NCI-H1105 treated with DMSO at 0.1 percent for 48 hours (cell line): ENCODE measurements at places on chromosomes 5 and 9.
A peak's percentile ranks its signal among the peaks of the same experiment; 100 is the strongest.

DNA sequence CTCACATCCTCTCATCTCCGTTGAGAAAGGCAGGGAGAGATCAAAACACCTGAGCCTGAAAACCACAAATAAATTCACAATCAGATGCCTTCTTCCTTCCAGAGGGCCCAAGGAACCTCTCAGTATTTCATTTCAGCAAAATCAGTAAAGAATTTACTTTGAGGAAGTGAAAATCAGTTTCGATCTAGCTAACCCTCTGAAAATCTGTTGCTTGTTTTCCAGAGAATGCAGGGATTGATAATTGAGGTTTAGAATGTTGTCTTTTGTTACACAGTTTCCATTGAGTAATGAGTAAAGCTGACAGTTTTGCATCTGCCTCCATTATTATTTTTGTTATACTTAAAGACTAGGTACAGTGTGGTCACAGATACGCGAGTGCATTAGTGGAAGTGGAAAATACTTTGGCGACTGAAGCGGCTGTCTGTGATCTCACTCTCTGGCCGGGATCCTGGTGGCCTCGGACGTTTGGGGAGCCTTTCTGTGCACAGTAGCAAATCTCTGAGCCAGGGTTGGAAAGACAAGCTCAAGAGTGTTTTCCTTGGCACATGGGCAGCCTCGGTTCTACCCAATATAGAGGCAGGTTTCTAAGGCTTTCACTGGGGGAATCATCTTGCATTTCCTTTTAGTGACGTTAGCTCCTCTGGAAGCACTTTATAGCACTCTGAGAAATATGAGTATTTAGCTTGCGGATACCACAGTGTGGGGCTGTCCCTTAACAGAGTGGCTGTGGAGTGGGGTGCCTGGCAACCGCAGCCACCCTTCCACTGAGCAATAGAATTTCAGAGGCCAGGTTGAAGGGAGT, 32.2 kb upstream of the ANGPTL2 start:
- DNase-seq: no peak

DNA sequence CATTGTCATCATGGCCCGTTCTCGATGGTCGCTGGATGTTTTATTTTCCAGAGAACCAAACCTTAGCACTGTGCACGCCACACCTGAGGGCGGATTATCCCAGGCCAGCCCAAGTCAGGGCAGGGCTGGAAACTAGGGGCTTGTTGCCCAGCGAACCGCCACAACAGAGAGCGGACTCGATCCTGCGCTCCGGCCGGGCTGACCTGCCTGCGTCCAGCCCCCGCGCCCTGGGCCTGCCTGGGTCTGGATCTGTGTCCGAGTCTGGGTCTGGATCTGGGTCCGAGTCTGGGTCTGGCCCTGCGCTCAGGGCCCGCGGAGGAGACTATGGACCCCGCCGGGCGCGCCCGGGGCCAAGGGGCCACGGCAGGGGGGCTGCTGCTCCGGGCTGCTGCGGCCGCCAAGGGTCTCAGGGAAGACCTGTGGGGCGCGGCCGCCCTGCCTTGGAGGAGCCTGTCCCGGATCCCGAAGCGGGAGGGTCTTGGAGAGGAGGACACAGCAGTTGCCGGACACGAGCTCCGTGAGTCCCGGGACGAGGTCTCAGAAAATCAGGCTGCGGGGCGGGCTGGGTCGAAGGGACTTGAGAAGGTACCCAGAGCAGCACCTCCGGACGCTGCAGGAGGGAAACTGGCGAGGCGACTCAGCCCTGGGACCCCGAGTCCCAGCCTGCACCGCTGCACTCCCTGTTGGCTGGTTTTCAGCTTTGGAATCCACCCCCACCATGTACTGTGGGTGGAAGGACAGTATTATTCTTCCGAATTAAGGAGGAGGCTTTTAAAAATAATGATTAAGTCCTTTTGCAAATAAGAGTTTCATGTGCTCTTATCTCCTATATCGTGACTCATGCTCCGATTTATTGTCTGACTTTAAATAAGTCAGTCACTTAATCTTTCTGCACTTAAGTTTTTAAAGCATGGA, at the start of gene ANKDD1B:
ANKDD1B (plus strand) TSS at position 143 of the 915 bp plus-strand sequence; CDS start at position 325, 182 bp downstream.
- no peak for DNase-seq

DNA sequence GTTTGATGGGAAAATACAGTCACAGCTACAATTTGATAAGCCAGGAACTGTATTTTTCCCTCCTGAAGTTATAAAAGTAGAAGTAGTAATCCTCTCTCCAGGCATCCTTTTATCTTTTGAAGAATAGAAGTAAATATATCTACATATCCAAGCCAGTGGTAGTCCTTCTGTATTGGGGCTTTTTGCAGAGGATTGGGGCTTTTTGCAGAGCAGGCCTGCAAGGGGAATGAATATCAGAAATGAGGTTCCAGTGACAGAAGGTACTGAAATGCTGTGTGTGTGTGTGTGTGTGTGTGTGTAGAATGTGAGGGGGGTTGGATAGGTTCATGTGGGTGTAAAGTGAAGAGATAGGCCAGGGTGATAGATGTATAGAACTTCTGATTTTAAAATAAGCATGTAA, 127.4 kb downstream of the COMMD10 start:
- no peak for DNase-seq

- no peak for DNase-seq
Observed at GRCh38 chr9:129864991-129865647, 29.9 kb downstream of the USP20 start.

- no peak for DNase-seq
Observed at GRCh38 chr9:734831-735511, 106.5 kb upstream of the DMRT1 start.

DNA sequence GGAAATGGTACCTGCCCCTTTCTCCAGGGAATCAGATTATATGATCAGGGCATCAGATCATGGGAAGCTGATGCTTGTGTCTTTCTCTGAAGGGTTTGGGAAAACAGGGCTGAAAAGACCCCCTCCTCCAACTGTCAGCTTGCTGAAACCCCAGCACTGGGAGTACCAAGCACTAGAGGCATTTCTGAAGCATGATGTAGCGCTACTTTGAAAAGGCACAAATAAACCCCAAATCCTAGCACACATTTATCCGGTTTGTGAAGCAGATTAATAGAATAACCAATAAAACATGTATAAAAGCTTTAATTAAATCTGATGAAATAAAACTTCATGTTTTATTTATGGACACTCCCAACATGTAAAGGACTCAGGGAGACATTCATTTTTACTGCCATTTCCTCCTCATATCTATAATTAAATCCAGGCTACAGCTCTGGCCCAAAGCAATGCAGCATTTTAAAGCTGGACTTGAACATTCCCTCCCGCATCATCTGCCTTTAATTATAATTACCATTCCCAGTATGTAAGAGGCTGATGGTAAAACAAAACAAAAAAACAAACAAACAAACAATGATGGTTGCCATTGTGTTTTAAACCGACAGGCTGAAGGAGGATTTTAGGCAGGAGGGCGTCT, 298.2 kb upstream of the RFX3 start:
- DNase-seq: no peak

DNA sequence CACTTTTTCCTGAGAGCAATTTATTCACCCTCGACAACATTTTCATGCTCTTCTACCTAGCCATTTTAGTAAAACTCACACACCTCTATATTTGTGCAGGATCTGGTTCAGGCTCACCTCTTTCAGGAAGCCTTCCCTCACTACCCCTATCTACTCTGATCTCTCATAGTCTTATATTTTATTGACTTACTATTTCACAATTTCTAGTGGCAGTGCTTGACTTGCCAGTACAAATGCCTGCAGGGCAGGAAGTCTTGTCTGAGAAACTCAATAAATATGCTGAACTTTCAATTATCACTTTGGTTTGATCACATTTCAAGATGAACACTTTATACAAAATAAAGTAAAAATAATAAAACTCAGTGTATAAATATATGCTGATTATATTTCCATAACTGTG, 226.8 kb downstream of the CETN3 start:
- DNase-seq: no peak

GRCh38 chr5:57986761-57987341, 473.0 kb downstream of the PLK2 start:
- no peak for DNase-seq

DNA sequence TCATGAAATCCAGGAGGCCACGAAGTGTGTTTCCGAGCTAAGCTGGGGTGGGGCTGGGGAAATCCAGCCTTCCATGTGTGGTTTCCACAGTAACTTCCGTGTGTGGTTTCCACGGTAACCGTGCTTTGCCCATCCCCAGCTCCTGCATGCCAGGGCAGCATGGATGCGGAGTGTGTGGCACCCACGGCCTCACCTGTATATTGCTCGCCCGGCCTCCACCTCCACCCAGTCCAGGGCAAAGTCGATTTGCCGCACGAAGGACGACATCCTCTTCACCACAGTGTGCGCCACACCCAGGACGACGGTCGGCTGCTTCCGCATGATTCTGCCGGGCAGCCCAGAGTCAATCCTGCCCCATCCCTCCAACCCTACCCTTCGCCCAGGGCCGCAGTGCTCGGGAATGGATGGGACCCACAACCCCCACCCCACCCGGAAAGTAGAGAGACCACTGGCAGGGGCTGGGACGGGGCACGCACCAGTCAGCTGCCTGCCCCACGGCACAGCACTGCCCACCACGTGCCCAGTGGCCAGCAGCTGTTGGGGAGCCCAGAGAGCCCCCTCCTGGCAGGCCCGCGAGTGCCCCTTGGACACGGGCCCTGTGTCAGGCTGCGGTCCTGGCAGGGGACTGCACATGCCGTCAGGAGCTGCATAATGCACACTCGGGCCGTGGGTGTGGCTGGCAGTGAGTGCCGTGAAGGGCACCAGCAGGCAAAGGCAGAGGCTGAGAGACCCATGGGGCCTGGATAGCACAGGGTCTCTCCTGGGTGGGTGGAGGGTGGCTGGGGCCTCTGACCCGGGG, 39.0 kb upstream of the NSMF start:
- no peak for DNase-seq

DNA sequence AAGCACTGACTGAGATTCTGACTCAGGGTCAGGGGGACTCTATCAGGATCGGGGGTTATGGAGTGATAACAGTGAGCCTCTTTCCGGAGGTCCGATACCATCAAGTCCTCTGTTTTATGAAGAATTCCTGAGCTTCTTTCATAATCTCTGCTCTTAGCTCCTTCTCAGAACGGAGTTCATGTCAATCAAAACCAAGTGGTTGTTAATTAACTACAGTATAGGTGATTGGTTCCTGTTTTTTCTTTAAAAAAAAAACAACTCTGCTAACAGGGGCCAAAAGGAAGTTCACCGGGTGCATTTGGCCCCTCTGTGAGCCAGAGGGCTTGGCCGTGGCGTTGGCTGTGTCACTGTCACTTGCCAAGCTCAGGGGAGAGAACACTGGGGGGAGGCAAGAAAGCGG, 4.0 kb downstream of the GFI1B start:
- DNase-seq: no peak

- DNase-seq: peak; percentile 93
Observed at GRCh38 chr5:35803191-35803651, 53.5 kb upstream of the IL7R start.

GRCh38 chr9:32218100-32218767, 166.2 kb upstream of the ACO1 start:
- no peak for DNase-seq

DNA sequence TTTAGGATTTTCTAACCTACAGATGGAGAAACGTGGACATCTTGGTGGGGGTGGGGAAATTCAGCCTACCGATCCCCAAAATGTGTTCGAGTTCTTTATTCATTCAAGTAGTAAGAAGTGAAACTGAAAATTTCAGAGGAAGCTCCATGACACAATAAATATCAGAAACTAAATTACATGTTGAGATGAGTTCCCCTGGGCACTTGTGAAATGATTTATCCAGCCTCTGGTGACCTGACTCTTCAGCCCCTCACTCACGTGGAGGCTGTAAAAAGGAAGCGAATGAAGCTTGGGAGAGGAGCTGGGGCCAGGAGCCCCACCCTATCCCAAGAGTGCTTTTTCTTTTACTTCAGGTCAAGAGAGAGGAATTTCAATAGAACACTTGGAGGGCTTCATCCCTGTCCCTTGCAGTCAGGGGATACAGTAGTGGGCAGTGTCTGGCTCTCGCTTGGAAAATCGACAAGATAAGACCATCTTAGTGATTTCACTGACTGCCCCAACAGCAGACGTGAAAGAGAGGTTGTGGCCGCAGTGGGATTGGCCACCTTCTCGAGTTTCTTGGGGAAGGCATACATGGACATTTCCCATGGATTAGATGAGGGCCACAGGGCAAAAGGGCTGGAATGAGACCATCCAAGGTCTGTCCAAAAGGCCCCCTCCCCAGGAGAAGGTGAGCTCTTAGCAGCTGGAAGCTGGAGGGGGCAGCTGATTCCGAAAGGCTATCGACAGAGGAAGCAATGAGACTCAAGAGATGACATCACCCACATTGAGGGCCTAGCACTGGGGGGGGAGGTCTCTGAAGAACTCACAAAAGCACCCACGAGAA, 76.8 kb upstream of the SH3PXD2B start:
- DNase-seq: no peak

GRCh38 chr9:110949081-110949480, 89.2 kb downstream of the LPAR1 start:
- no peak for DNase-seq

GRCh38 chr5:135051399-135051798, 17.4 kb upstream of the PITX1 start:
- no peak for DNase-seq
